Caco-2 (cell line): ENCODE measurements at places on chromosomes 3 and 15. TPM values are rescaled to one million over a fixed set of nuclear protein-coding genes. Genes with fewer than 3 reads are reported as not detected.

The TUSC7 gene
- not detected in 2 replicates for total RNA-seq

The SFMBT1 gene
- total RNA-seq: 45.3 and 47.4 TPM in 2 replicates

The DNASE1L3 gene
- 0.27 TPM in 1 of 2 replicates, not detected in the other for total RNA-seq

The ZIC1 gene
- total RNA-seq: not detected in 2 replicates

The CLDN18 gene
- not detected in 2 replicates for total RNA-seq

GRCh38 chr15:78438619-78439285 lies 736 bp downstream of the IREB2 start:
- peaks cover 18% of the 10 kb centered on the region for H3K4me1 ChIP-seq
- no peaks in the 10 kb centered on the region for H3K27me3 ChIP-seq
- peaks cover 5% of the 10 kb centered on the region; the same call in 1 of the 2 replicates for H3K36me3 ChIP-seq
- no peak for DNase-seq
- peak overlapping the region; percentile 4 for H3K27ac ChIP-seq

DNA sequence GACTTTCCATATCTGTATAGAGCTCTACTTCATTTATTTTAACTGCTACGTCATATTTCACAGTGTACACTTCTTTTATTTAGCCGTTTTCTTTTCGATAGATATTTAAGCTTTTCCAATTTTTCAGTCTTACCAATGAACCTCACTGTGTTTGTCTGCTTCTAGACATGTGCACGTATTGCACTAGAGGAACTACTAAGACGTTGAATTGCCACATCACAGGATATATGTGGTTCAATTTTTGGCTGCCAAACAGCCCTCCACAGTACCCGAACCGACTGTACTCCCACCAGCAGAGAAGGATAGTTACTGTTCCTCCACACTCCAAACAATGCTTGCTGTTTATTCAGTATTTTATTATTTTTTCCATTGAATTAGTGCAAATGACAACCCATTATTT lies 2.0 kb downstream of the NR1I2 start:
- peaks cover 7% of the 10 kb centered on the region; the same call in 1 of the 2 replicates for H3K4me1 ChIP-seq
- H3K4me3 ChIP-seq: no peak overlapping the region
- H3K36me3 ChIP-seq: no peaks in the 10 kb centered on the region
- no peaks in the 10 kb centered on the region for H3K27me3 ChIP-seq

DNA sequence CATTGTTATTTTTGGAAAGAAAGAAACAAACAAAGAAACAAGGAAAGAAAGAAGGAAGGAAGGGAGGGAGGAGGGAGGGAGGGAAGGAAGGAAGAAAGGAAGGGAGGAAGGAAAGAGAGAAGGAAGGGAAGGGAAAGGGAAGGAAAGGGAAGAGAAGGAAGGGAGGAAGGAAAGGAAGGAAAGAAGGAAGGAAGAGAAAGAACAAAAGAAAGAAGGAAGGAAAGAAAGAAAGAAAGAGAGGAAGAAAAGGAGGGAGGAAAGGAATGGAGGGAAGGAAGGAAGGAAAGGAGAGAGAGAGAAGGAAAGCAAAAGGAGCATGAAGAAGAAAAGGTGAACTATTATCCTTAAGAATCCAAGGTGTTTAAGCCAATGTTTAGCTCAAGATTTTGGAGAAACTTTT lies 262.7 kb upstream of the STT3B start:
- H3K27me3 ChIP-seq: no peaks in the 10 kb centered on the region
- H3K27ac ChIP-seq: peak overlapping the region; percentile 25
- H3K4me1 ChIP-seq: peaks cover 30% of the 10 kb centered on the region
- no peak for DNase-seq
- no peaks in the 10 kb centered on the region; the same call in 1 of the 2 replicates for H3K36me3 ChIP-seq
- no peak overlapping the region for H3K4me3 ChIP-seq

DNA sequence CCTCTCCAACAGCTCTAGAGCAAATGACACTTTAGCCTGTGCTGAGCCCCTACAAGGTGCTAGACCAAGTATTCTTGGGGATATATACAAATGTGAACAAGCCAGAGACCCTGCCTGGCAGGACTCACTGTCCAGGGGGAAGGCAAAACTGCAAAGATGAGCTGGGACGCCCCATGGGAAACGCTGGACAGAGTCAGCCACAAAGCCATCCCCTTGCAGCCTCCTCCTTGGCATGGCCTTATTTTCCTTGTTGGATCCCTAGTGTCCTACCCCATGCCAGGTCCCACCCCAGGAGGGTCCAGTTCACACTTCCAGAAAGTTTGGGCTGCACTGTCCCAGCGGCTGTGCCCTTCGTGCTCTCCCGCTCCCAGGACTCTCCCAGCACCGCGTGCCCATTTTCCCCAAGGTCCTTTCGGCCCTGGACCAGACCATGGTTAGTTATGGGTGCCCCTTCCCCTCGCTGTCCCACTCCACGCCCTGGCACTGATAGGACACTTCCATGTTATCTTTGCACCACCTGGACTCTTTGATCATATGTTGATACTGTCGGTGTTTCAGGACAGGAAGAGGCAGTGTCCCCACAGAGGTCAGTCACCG lies 5.8 kb upstream of the NRROS start:
- H3K27me3 ChIP-seq: no peaks in the 10 kb centered on the region
- no peak for DNase-seq
- H3K4me3 ChIP-seq: peak overlapping the region; percentile 7; the same call in 1 of the 2 replicates
- peaks cover 6% of the 10 kb centered on the region; the same call in 1 of the 2 replicates for H3K4me1 ChIP-seq
- no peaks in the 10 kb centered on the region for H3K36me3 ChIP-seq

DNA sequence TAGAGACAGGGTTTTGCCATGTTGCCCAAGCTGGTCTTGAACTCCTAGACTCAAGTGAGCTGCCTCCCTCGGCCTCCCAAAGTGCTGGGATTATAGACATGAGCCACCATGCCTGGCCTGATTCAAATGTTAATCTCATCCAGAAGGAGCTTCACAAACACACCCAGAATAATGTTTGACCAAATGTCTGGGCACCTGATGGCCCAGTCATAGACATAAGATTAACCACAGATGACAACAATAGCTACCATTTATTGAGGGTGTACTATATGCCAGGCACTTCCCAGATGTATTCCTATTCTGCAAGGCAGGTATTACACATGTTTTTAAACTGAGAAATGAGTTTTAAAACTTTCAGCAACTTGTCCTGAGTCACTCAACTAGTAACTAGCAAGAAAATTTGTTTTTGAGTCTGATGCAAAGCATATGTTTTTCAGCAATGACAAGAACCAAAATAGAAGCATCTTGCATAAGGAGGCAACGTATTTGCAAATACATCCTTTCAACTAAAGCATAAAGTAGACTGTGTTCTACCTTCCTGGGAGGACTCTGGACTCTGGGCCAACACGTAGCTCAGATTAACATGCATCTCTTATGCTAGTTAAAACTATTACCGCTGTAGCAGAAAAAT lies 8.1 kb upstream of the SPG21 start:
- H3K27ac ChIP-seq: no peak overlapping the region
- no peak for DNase-seq
- no peak overlapping the region for H3K4me3 ChIP-seq
- no peaks in the 10 kb centered on the region for H3K4me1 ChIP-seq

GRCh38 chr15:80436511-80437307 lies 32.5 kb downstream of the ARNT2 start:
- H3K36me3 ChIP-seq: no peaks in the 10 kb centered on the region
- H3K4me1 ChIP-seq: no peaks in the 10 kb centered on the region
- H3K27ac ChIP-seq: no peak overlapping the region
- no peaks in the 10 kb centered on the region for H3K27me3 ChIP-seq
- no peak for DNase-seq

GRCh38 chr3:25153136-25153535 lies 274.9 kb upstream of the RARB start:
- no peak overlapping the region for H3K27ac ChIP-seq
- H3K4me1 ChIP-seq: peaks cover 41% of the 10 kb centered on the region
- no peak overlapping the region for H3K4me3 ChIP-seq
- H3K27me3 ChIP-seq: no peaks in the 10 kb centered on the region

- no peak overlapping the region for H3K27ac ChIP-seq
- no peak overlapping the region for H3K4me3 ChIP-seq
- peaks cover 7% of the 10 kb centered on the region for H3K27me3 ChIP-seq
- no peaks in the 10 kb centered on the region for H3K36me3 ChIP-seq
- peaks cover 7% of the 10 kb centered on the region for H3K4me1 ChIP-seq
Measured at GRCh38 chr15:60000113-60000823, 3.8 kb upstream of the FOXB1 start.

- no peaks in the 10 kb centered on the region for H3K4me1 ChIP-seq
- no peak overlapping the region for H3K4me3 ChIP-seq
- H3K27ac ChIP-seq: no peak overlapping the region
- H3K36me3 ChIP-seq: no peaks in the 10 kb centered on the region
- DNase-seq: no peak
Measured at GRCh38 chr3:39524107-39524506, 56.6 kb downstream of the MOBP start.
